ENCODE measurements at places on chromosomes 1 and 21. TPM values are rescaled to one million over a fixed set of nuclear protein-coding genes. Genes with fewer than 3 reads are reported as not detected.

- no peak for DNase-seq
These were observed 133.8 kb downstream of the AK5 start for GRCh38 chr1:77415579-77415978.

- DNase-seq = no peak
These were observed 124.0 kb downstream of the SYT2 start for GRCh38 chr1:202586018-202586821.

GRCh38 chr1:85327759-85328158, 51.3 kb upstream of the BCL10 start:
- DNase-seq = no peak

DNA sequence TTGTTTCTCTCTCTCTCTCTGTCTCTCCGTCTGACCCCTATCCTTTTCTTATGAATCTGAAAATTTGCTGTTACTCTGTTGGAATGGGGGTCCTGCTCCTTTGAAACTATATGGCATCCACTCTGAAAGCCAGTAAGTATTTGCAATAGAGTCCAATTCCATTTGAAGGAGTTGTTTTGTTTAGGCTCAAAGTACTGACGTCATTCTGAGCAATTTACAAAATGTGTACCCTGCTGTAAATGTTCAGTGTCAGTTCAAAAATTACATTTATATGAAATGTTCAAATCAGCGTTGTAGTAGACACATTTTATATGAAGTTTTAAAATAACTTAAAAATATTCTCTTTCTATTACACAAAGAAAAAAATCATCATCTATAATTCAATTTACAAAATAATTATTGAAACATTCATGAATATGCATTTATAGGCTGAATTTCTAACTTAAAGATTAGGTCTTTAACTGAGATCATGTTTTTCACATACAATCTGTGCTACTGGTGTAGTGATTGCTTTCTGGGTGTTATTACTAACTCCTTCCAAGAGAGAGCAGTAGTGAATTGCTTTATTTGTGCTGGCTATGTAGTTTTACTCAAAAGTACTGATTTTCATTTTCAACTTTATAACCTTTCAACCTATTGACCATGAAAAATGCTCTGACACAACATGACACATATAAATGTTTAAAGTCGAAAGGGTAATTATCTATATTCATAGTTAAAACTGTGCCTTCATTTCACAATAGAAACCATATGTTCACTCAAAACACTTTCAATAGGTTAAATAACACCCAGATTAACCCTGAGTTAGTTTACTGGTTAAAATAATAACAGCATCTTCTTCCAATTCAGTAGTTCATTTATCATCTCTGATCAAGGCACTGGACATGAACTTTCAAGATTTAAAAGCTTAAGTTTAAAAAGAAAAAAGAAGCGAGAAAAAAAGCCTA, 253.1 kb upstream of the ADGRL4 start:
- peak; percentile 27 for DNase-seq

The OR2T33 gene
- not detected for total RNA-seq

DNA sequence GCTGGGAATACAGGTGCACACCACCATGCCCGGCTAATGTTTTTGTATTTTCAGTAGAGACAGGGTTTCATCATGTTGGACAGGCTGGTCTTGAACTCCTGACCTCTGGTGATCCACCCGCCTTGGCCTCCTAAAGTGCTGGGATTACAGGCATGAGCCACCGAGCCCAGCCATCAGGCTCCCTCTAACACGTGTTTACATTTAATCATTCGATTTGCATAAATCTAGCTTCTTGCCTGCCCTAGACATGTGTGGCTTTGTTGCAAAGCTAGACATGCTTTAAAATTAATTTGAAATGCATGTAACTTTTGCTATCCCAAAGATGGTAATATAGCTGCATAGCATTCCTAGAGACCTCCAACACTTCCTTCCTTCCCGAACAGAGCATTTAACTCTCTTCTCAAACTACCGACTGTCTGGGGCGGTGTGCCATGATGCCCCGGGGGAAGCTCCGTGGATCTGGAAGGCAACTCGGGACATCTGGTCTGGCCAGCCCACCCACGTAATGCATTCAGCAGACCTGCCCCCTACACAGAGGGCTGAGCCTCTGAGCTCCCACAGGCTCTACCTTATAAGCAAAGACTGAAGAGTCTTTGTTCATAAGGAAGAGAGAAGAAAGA, 34.6 kb upstream of the NID1 start:
- DNase-seq = peak; percentile 34

The FAM3B gene
- not detected for total RNA-seq

DNA sequence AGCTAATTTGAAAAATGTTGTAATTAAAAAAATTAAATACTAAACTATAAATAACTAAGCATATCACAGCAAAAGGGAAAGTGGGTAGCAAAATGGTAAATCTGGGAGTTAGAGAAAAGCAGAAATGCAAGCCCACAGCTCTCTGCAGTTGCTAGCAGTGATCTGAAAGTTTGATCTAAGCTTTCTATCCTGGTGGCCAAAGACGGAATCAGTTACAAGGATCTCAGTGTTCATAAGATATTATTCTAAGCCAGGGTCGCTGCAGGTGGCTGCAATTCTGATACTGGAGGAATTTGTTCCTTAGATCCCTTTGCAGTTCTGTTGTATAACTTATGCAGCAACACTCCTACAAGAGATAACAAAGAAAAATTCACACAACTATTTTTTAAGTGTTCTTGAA, 363.7 kb downstream of the SETD4 start:
- DNase-seq = no peak

GRCh38 chr1:225567789-225568188, 85.1 kb downstream of the ENAH start:
- DNase-seq = peak; percentile 25

The FCAMR gene
- not detected for total RNA-seq

The KLHDC9 gene
- 22.6 TPM for total RNA-seq

GRCh38 chr1:98661544-98662355, at the start of gene SNX7:
Gene SNX7 (plus strand): TSS chr1:98661721. CDS start chr1:98661732, 11 bp downstream.
- DNase-seq = peak; percentile 90

DNA sequence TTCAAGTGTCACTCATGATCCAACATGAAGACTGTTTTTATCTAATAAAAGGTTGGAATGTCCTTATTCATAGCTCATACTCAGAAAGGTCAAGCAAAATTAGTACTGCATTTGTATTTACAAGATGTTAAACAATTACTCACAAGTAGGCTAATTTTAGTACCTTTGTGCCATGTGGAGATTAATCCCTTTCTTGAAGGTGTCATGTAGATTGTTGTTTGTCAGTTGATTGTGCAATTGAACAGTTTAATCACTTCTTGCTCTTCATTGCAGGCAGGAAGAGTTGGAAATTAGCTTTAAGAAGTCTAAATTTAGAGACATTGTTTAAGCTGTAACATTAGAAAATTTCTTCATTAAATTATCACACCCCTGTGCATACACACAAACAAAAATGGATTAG, 847.1 kb downstream of the KCNT2 start:
- DNase-seq = no peak

DNA sequence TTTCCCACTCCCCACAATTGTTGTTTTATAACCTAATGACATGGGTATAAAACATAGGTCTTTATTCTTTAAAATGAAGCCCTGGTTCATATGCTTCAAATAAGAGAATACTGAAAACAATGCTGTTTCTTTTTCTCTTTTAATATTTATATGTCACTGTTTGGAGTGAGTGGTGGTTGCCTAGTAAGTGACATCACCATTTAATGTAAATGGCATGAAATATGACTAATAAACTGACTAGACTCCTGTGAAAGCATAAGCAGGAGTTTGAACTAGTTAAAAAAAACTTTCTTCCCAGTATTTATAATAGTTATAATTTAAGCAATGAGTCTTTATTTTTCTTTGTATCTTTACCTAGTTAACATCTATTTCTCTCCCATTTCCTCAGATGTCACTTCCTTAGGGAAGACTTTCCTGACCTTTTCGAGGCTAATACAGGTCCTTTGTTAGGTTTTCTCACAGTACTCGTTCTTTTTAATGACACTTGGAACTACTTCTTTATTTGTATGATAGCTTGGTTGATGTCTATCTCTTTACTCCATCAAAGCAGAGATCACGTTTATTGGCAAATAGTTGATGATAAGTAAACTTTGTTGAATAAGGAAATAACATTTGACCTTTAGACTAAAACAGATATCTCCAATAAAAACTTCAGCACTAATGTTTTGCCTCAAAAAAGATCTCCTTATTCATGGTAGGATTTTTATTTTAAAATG, 105.4 kb upstream of the PDC start:
- no peak for DNase-seq

GRCh38 chr1:178768423-178768822, 43.4 kb downstream of the RALGPS2 start:
- DNase-seq = peak; percentile 51

DNA sequence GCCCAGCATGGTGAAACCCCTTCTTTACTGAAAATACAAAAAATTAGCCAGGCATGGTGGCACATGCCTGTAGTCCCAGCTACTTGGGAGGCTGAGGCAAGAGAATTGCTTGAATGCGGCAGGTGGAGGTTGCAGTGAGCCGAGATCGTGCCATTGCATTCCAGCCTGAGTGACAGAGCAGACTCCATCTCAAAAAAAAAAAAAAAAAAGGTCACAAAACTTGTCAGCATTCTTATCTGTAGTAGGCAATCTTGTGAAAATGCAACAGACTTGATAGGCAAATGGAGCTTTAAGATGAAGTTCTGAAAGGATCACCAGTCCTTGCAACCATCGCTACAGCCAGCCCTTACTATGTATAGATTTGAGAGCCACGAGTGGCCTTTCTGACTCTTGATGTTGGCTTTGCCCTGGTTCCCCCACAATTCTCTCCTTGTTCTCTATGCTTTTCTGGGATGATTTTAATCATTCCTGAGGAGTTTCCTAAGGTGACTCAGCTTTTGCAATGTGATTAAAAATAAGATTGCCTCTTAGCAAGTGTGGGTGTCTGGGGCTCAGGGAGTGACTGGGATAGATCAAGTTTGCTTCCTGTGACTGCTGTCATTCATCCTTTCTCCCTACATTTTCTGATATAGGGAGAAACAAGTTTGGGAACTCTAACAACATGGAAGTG, 7.1 kb upstream of the MAP1LC3C start:
- no peak for DNase-seq

The GNPAT gene
- total RNA-seq = 105 TPM

DNA sequence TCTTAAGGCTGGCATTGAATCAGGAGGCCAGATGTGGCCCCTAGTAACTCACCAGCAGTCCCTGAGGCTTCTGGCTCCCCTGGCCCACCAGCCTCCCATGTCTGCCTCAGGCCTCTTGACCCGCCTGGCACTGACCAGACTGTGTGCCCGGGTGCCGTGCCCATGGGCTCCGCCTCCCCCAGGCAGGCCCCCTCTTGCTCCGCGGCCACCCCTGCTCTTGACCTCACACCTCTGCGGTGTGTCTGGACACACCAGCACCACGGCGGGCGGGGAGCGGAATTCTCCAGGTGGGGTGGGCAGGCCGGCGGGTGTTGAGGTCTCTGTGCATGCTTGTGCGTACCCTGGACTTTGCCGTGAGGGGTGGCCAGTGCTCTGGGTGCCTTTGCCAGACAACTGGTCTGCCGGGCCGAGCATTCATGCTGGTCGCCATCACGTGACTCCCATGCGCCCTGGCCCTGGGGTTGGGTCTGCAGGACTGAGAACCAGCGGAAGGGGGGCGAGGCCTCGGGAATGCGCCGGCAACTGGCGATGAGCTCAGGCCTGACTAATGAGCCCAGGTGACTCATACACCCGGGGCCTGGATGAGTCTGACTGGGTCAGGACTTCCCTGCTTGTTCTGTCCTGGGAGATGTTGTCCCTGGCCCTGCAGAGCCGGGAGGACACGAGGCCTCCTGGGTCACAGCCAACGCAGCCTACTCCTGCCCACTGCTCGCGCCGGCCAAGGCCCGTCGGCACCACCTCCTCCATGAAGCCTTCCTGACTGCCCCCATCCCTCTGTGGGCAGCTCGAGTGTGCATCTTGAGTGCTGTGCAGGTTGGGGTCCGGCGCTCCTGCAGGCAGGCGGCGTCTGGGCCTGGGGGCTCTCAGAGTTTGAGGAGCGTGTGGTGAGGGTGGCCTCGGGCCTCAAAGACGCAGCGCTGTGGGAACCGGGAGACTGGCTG, 22.6 kb downstream of the COL18A1 start:
- DNase-seq = peak; percentile 59

GRCh38 chr1:11539850-11540772, 61.2 kb downstream of the DISP3 start:
- DNase-seq = no peak

The TRIM67 gene
- not detected for total RNA-seq

- DNase-seq = no peak
These were observed 32.8 kb downstream of the GJA4 start for GRCh38 chr1:34825455-34826091.

The SELP gene
- total RNA-seq = not detected

The CRABP2 gene
- total RNA-seq = 156 TPM

DNA sequence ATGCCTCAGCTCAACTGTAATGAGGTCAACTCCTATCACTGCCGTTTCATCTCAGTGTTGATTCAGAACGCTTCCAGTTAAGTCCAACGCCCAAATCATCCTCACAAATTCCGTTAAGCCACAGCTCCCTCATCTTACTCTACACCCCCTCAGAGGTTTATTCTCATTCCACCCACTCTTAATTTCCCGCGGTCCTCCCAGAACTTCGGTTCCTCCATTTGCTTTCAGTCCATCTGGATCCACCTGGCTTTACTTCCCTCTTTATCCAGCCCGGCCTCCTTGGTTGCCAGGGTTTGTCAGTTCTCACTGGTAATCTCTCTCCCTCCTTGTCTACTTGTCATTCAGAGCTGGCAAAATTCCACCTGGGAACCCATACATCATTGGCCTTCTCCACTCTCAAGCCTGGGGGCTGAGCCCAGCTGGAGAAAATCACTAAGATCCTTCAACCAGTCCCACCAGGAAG, 51.3 kb upstream of the RUNX1 start:
- no peak for DNase-seq

- no peak for DNase-seq
These were observed 25.5 kb upstream of the GRHL3 start for GRCh38 chr1:24293392-24294227.

DNA sequence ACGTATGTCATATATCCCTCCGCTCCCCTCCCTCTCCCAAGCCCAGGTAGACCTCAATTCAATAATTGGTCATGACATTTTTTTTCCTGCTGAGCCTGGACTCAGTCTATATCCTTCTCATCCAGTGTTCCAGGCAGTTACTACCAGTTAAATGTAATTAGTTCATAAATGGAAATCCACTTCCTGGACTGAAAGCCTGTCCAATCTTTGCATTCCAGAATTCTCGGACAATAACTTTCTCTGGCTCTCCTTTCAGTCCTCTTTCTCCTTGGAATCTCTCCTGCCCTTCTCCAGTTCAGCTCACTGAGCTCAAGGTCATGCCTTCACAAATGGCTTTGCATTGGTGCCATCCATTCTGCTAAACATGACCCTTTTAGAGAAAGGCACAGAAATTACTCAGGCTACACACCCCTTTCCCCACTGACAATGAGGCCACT, 34.8 kb downstream of the VWA5B1 start:
- DNase-seq = no peak

Data from neural progenitor cell (in vitro differentiated cells).